NCI-H524 treated with DMSO at 0.1 percent for 48 hours (cell line): ENCODE measurements at places on chromosomes 4 and X.
A peak's percentile ranks its signal among the peaks of the same experiment; 100 is the strongest.

DNA sequence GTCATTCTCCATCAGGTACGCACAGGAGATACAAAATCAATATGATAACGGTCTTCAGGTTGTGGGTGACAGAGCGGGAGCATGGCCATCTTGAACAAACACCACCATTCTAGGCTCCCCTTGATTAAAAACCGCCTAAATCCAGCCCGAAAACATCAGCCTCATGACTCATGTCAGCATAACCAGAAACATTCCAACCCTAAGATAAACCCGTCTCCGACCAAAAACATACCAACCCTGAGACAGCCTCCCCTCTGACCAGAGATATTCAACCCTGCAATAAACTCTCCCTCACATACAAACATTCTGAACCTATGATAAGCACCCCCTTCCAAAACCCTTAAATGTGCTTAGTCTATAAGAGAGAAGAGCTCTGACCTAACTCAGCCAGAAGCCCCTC lies 157.9 kb downstream of the DHRSX start:
- DNase-seq, result no peak

GRCh38 chr4:3871181-3871852 lies 105.1 kb downstream of the ADRA2C start:
- no peak for DNase-seq

- no peak for DNase-seq
Measured at GRCh38 chr4:164357957-164358356, 396.0 kb upstream of the SMIM31 start.

- DNase-seq, result no peak
Measured at GRCh38 chrX:112889400-112889799, 48.8 kb upstream of the AMOT start.

DNA sequence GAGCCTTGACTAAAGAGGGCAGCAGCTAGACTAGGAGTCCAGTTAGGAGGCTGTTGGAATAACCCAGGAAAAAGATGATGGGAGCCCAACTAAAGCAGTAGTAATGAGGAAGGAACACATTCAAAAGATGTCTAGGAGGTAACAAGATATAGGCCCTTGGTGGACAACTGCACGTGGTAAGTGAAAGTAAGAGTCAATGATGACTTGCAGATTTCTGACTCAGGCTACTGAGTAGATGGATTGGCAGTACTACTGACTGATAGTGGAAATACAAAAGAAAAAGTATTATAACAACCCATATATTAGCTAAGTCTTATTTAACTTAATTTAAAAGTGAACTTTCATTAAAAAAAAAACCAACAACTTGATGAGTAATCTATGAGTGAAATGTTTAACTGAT lies 74.0 kb downstream of the PAK3 start:
- no peak for DNase-seq

GRCh38 chr4:19187691-19188090 lies 1064.0 kb upstream of the SLIT2 start:
- DNase-seq, result no peak

DNA sequence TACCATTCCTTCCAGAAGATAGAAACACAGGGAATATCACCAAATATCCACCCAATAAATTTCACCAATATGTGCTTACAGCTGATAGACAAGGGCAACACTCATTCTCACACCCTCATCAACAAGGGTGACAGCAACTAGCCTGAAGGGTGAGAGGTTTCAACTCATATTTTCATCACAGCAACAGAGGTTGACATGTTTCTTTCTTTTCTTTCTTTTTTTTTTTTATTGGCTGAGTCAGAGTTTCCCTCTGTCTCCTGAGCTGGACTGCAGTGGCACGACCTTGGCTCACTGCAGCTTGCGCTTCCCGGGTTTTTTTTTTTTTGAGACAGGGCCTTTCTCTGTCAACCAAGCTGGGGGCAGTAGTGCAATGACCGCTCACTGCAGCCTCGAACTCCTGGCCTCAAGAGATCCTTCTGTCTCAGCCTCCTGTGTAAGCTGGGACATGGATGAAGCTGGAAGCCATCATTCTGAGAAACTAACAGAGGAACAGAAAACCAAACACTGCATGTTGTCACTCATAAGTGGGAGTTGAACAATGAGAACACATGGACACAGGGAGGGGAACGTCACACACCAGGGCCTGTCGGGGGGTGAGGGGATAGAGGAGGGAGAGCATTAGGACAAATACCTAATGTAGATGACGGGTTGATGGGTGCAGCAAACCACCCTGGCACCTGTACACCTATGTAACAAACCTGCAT lies 27.5 kb upstream of the ASMTL start:
- no peak for DNase-seq

DNA sequence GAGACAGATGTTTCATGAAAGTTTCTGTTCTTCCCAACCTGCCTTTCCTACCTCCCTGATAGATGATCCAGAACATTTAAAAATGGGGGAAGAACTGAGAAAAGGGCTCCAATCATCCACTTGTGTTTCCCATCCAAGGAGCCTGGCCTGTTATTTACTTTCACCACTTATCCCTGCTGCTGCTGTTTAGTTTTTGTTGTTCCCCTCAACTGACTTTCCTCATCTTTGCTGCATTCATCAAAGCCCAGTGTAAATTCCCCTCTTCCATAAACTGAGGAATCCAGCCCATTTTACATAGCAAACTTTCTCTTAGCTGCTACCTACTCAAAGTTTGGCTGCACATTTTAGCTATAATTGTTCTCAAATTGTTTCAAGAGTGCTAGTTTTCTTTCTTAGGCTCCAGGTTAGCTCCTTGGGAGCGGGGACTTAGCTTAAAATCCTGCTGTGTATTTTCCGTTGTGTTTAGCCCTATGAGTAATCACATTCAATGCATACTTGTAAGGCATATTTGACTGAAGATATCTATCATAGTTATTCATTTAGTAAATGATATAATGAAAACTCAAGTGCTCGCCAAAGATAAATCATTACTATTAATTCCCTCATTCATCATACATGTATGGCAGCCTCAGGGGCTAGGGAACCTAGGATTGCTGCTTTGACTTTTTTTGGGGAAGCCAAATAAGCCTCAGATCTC lies 1.4 kb upstream of the PTPN13 start:
- no peak for DNase-seq

DNA sequence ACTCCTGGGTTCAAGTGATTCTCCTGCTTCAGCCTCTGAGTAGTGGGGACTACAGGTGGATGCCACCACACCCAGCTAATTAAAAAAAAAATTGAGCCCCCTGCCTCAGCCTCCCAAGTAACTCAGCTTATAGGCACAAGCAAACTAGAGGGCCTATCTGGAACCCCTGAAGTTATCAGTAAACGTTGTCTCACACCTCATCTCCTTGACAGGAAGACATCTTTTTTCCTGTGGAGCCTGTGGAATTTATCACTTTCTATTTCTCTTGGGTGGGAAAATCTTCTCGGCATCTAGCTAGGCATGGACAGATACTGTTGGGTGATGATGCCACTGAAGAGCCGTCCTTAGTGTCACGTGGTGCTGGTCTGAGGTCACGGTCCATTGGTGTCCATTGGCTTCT lies 171.3 kb downstream of the SOWAHB start:
- no peak for DNase-seq

DNA sequence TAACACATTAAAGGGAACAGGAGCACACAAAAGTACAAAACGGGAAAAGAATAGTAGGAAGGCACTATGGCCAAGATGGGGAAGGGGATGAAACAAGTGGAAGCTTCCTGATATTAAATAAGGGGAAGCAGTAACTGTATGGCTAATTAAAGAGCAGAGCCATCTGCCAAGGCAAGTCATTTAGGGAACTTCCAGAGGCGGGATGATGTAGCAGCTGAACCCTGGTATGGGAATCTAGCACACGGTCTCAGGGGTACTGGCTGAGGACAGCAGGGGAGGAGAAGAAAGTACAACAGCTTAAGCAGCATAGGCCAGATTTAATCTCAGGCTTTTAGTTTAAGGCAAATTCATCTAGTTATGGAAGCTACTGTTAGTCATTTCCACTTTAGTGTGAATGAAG lies 59.1 kb downstream of the IGFBP7 start:
- DNase-seq, result peak; percentile 11

- DNase-seq, result no peak
Measured at GRCh38 chr4:135256111-135256510, 1054.5 kb upstream of the PABPC4L start.

- no peak for DNase-seq
Measured at GRCh38 chrX:53631156-53631555, 55.4 kb downstream of the HUWE1 start.

GRCh38 chr4:141705048-141705746 lies 68.8 kb downstream of the IL15 start:
- DNase-seq, result no peak

DNA sequence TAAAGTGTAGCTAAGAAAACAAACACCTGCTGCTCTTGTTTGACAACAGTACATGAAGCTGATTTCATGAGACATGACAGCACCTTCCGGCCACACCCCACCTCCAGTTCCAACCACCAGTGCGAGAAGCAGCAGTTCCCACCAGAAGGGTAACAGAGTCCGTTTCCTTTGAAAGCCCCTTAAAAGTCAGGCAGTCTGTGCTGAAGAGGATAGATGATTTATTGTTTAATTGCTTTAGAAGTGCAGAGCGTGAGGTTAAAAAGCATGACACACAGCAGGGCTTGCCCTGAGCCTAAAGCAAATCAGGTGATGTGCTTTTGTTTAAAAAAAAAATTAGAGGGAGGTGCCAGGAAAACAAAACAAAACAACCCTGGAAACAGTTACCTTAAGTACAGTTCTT lies 82.6 kb downstream of the HADH start:
- DNase-seq, result no peak

- DNase-seq, result no peak
Measured at GRCh38 chr4:152936446-152937335, 568 bp downstream of the FHDC1 start.

DNA sequence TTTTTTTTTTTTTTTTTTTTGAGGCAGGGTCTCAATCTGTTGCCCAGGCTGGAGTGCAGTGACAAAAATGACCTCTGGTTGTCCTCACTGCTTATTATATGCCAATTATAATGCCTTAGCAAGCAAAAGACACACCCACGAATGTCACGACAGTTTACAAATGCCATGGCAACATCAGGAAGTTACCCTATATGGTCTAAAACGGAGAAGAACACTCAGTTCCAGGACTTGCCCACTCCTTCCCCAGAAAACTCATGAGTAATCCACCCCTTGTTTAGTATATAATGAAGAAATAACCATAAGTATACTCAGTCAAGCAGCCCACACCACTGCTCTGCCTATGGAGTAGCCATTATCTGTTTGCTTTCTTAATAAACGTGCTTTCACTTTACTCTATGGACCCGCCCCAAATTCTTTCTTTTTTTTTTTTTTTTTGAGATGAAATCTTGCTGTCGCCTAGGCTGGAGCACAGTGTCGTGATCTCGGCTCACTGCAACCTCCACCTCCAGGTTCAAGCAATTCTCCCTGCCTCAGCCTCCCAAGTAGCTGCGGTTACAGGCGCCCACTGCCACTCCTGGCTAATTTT lies 106.2 kb downstream of the SMIM20 start:
- no peak for DNase-seq

DNA sequence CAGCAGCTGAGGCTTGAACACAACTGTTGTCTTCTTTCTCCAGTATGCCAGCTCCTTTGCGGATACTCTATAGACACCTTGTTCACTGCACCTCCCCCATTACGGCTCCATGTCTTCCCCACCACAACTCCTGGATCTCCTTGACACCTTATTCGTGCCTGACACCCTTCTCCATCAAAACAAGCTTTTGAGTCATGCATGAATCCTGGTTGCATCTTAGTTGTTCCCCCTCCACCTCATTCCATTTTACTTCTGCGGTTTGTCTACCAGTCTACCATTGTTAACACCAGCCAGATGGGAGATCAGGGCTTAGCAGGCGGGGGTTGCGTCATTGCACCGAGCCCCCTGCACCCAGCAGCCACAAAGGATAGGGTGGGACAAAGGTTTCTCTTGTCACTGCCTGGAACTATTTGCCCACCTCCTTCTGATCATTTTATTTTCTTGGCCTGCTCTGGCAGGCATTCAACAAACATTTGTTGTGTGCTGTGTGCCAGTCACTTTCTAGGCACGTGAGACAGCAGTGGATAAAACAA lies 2.0 kb upstream of the CDK16 start:
- DNase-seq, result no peak

- no peak for DNase-seq
Measured at GRCh38 chrX:148466292-148466691, 34.1 kb upstream of the AFF2 start.

DNA sequence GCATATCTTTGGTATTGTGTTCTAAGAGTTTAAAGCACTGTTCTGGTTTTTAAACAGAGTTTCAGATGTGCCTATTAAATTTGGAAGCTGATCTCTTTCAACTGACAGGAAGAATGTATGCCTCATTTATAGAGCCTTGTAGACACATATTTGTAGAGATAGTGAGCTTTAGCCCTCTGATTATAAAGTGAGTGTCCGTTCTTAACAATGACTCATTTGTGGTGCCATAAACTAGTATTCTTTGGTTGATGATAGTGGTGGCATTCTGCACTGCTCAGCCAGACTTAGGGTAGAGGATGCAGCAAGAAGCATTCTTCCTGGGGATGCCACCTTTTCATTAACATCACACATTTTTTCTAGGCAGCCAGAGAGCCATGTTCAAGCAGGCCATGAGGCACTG lies 121.7 kb downstream of the TLL1 start:
- no peak for DNase-seq

DNA sequence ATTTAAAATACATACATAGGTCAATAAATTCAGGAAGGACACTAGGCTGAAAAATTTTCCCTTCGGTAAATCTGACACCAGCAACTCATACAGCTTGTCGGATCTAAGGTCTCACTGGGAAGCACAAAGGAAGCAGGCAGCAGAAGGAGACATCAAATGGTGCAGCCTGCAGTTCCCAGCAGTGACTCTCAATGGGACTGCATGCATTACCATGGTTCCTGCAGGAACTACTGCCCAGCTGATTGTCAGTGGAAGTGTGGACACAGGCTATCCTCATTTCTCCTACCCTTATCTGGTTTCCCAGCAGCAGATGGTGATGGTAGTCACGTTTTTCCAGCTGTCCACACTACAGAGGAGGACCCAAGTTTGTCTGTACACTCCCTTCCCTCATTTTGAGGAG lies 113.3 kb downstream of the PPP1R2C start:
- peak; percentile 59 for DNase-seq

- DNase-seq, result no peak
Measured at GRCh38 chr4:89929425-89930159, 34.9 kb downstream of the MMRN1 start.

DNA sequence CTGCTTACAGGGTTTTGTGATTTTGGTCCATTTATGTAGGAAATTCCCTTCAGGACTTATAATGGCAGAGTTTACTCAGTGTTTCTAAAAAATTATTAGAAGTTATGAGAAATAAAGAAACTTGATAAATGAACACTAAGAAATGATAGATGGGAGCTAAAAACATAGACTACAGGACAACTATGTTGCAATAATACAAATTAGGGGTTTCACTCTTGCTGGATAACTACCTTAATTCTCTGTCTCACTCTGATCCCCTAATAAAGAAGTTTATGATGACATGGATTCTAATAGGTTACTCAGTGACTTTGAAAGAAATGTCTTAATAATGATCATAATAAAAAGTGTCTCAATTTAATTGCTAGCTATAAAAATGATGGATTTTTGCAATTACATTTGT lies 23.3 kb upstream of the BBS12 start:
- DNase-seq, result no peak

DNA sequence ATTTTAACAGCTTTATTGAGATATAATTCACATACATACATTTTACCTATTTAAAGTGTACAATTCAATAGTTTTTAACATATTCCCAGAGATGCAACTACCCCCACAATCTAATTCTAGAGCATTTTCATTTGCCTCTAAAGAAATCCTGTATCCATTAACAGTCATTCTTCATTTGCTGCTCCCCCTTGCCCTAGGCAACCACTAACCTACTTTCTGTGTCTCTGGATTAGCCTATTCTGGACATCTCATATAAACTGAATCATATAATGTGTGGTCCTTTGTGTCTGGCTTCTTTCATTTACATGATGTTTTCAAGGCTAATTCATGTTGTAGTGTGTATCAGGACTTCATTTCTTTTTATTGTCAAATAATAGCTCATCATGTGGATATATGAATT lies 105.1 kb upstream of the GRPR start:
- DNase-seq, result no peak
